Epithelial cell of umbilical artery (primary cell): ENCODE measurements at places on chromosomes 5 and 9. TPM values are rescaled to one million over a fixed set of nuclear protein-coding genes. Genes with fewer than 3 reads are reported as not detected.

Gene FABP6
- not detected in 2 replicates for total RNA-seq

Gene ANKRD34B
- total RNA-seq, result not detected in 2 replicates

Gene FUT7
- not detected in 2 replicates for total RNA-seq

Gene CCL28
- 0.65 and 1.1 TPM in 2 replicates for total RNA-seq

Gene SPATA9
- total RNA-seq, result under 0.01 TPM in 1 of 2 replicates, not detected in the other

Gene ADRB2
- 0.97 and 3.8 TPM in 2 replicates for total RNA-seq

Gene PTPRD
- 4.9 and 11.4 TPM in 2 replicates for total RNA-seq

Gene BTNL8
- total RNA-seq, result not detected in 2 replicates

Gene KIF20A
- total RNA-seq, result 52.6 and 77.2 TPM in 2 replicates

Gene CDX1
- not detected in 2 replicates for total RNA-seq

Gene ADAMTS2
- total RNA-seq, result 0.32 and 4.7 TPM in 2 replicates
